ENCODE measurements at places on chromosomes 3 and 15.

DNA sequence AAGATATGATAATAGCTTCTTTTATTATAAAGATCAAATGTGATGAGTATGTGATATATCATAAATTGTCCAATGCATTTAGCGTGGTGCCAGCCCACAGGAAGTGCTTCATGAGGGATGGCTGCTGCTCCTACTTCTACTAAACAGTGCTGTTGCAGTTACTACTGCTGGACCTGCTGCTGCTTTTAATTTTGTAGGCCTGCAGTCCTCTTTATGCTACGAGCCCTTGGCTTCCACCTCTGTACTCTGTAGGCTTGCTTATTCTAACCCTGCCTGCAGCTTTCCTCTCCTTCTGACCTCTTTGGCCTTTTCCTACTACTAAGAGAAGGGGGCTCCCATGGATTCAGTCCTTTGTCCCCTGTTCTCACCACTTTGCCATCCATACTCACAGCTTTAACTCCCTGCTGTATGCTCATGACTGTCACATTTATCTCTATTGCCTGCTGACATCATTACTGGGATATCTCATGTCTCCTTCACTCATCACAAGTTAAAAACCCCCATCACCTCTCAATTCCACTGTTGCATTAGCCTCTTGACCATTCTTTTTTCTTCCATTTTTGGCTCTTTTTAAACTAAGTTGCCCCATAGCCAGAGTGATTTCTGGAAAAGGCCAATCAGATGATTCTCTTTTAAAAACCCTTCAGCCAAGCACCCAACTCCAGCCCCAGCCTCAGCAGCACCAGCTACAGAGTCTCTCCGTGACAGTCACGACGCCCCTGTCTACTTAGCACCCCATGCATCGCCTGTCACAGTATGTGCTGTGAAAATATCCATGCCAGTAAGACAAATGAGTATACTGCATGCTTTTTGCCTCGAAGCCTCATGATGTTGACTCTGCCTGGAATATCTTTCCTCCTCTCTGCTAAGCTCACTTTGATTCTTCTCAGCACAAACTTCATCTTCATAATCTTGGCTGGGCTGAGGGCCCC is 56.3 kb downstream of the PLCL2 start:
- no peak for DNase-seq

GRCh38 chr3:195059471-195060216 is 211.3 kb downstream of the XXYLT1 start:
- DNase-seq = no peak

DNA sequence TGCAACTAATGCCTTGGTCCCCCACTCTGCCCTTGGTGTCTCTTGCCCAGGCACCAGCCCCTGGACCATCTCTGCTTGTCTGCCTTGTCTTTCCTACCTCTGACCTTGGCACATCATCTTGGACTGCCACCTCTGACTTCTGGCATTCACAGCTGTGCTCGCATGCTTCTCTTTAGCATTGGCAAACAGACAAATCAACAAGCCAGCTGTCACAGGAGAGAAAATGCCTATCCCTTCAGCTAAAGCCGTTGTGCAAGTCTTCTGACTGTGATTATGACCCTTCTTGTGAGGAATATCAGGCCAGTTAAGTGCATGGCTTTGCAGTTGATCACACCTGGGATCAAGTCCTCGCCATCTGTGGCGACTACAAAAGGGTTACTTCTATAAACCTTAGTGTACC is 84.6 kb downstream of the PRICKLE2 start:
- no peak for DNase-seq

GRCh38 chr3:15470849-15471248 is 43.5 kb downstream of the EAF1 start:
- no peak for DNase-seq

GRCh38 chr3:134462331-134462941 is 23.3 kb downstream of the ANAPC13 start:
- peak; percentile 75 for DNase-seq
